ENCODE measurements at places on chromosomes 5 and 9.

DNA sequence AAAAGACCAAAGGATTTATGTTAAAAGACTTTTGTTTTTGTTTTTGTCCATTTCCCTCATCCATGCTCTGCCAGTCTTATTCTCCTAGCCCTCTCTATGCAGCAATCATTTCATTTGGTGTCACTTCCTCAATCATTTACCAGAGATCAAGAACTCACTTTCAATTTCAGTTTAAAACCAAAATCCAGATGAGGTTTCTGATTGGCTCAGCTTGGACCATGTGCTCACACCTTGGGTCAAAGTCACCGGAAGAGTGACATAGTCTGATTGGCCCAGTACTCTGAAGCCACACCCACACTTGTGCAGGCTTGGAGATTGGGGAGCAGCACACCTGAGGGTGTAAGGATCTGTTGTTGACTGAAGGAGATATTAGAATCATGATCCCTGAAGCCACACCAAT is 79.6 kb downstream of the TLR4 start:
- no peak for DNase-seq

DNA sequence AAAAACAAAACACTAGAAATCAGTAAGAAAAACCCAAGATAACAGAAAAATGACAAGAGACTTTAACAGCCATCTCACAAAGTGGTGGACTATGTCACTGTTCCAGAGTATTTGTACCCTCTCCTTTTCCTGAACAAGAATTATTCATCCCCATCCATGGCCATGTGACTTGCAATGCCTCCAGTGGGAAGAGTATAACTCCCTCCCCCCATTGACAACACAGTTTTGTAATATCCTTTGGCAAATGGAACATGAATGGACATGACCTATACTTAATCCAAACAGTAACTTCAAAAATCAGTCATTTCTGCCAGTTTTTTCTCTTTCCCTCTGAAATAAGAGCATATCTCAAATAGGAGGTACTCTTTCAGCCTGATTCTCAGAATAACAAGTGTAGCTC is 33.9 kb downstream of the PTBP3 start:
- no peak for DNase-seq

DNA sequence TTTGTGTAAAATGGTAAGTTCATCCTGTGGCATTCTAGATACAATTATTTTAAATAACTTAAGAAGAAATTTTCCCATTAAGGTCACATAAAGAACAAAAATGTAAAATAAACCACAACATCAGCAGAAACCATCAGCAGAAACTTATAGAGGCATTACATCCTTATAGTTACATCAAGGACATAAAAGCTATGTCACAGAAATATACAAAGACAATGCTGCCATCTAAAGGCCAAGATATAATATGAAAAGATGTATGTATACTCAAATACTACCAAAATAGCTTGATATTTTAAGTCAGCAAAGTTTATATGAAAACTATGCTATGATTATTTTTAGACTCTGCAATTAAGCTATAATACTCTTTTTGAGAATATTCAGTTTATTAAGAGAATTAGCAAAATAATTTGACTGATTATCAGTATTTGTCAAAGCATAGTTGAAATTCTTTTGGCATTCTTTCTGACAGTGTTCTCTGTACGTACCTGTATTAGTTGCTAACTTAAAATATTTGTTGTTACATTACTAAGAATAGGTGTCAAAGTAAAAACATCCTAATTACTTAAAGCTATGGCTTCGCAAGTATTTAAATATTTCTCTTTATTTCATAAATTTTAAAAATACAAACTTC is 36.2 kb downstream of the FBXL17 start:
- peak; percentile 3 for DNase-seq

- no peak for DNase-seq
These were observed 215.7 kb downstream of the ARL15 start for GRCh38 chr5:54094706-54095105.

DNA sequence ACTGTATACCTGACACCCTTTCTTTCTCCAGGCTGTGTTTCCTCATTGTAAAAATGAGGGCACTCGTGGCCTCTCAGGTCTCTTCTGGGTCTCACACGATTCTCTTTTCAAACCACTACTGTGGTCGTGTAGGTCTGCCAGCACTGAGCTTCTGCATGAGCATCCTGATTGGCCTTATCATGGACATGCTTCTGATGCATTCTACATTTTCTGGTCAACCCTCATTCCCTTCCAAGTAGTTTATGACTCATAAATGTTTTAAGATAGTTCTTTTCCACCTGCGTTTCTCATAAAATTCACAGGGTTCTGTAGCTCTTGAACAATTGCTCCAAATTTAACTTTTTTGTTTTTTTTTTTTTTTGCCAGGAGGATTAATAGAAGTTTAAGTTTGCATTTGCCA is 294.8 kb downstream of the KCTD16 start:
- no peak for DNase-seq

GRCh38 chr9:24487250-24487861 is 58.3 kb downstream of the IZUMO3 start:
- no peak for DNase-seq

GRCh38 chr9:14309403-14309802 is 4.5 kb downstream of the NFIB start:
- DNase-seq: no peak

DNA sequence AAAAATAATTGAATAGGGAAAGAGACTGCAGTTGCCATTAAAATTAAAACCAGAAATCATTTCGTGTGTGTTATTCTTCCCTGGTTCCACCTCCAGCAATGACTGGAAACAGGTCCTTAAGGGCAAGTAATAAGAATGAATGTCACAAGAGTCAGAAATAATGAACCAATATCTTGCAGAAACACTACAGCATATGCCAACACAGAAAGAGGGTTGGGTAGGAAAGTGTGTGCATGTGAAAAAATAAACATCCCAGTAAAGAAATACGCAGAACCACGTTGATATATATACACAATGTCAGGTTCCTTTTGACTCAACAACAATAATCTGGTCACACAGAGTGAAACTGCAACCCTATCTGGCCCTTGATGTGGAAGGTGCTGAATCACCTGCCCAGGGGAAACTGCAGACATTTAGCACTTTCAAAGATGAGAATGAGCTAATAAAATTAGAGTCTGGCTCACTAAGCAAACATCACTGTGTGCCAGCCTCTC is 15.0 kb downstream of the HMHB1 start:
- peak; percentile 10 for DNase-seq

DNA sequence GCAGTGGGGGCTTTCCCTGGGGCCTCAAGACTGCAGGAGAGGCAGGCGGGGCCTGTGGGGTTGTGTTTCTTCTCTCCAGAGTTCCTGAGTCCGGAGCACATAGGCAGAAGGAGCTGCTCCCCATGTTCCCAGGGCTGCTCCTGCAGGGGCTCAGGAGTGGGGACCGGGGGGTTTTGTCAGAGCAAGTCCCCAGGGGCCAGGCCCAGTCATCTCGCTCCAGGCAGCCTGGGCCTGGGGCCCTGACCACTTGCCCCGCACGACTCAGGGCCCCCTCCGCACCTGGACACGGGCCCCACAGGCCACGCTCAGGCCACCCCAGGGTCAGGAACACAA is 22.0 kb upstream of the SLC6A19 start:
- DNase-seq: no peak

DNA sequence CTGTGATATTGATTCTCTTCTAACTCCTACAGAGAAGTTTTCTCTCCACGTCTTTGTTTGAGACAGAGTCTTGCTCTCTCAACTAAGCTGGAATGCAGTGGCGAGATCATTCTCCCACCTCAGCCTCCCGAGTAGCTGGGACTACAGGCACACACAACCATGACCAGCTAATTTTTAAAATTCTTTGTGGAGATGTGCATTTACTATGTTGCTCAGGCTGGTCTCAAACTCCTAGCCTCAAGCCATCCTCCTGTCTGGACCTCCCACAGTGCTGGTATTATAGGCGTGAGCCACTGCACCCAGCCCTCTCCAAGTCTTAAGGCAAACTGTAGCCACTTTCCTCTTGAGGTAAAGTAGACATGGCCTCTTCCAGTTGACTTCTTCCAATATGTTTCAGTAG is 72.2 kb downstream of the SNX18 start:
- no peak for DNase-seq

DNA sequence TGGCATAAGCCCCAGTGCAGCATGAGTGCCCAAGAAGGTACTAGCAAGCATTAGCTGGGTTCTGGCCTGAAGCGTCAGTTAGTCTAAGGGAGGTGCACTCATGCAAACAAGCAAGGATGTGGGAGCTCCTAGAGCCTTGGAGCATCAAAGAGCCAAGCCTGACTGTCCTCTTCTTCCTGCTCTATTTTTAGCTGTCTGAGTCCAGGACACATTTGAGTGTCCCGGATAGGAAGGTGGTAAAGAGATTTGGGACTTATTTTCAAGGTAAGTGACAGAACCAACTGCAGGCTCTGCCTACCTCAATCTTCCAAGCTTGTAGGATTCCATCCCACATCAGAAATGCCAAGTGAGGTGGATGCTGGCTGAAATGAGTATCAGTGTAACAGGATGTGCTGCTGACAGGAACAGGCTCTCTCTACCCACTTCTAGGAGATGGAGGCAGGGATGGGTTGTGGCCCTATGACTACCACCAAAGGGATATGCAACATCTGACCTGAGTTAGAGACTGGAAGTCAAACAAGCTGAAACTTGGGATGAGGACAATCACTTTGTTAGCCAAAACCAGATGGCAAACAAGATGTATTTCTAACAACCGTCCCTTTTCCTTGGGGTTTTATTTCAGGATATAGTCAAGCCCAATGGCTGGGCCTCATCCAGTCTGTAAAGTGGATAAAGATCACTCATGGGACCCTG is 15.1 kb downstream of the MACROH2A1 start:
- no peak for DNase-seq

GRCh38 chr9:33161589-33162132 is 5.5 kb downstream of the B4GALT1 start:
- no peak for DNase-seq

DNA sequence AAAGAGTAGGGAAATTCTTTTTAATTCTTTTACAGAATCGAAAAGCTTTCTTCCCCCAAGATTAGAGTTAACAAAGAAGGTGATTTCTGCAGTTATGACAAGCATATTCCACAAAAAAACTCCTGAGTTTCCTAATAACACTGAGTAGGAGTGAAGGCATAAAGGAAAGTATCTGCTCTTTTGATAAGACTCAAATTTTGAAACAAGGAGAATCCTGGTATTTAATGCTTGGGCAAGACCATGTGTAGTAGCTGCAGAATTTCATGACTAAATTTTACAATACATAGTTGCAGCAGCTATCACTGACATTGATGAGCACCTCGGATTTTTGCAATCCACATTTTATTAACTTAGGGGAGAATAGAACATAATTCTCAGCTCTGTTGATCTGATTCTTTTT is 92.6 kb downstream of the MARCHF3 start:
- DNase-seq: no peak
